ENCODE measurements at places on chromosomes 5 and 9.
A peak's percentile ranks its signal among the peaks of the same experiment; 100 is the strongest.

DNA sequence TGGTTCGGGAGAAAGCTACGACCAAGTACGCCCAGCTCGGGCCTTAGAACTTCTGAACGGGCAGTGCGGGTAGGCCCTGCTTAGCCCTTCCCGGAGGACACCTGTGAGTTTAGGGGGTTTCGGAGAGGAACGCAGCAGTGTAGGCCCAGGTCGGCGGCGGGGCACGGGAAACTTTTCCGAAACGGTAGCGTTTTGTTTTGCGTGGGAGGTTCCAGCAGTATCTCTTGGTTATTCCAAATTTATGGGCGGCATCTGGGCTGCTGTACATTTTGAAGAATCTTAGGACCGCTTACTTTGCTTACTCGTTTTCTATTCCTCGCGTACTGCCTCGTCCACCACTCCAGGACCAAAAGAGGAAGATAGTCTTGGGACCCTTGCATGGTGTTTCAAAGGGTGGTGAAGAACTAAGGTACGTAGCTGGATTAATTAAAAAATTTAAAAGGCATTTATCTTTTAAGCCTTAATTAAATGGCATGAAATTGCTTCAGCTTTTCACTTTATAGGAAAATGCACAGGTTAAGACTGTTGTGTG lies 492 bp downstream of the TENT2 start:
- H3K4me1 ChIP-seq: no peaks in the 10 kb centered on the region
- no peaks in the 10 kb centered on the region for H3K27me3 ChIP-seq
- peaks cover 3% of the 10 kb centered on the region for H3K36me3 ChIP-seq
- H3K27ac ChIP-seq: no peak overlapping the region

- H3K27me3 ChIP-seq: no peaks in the 10 kb centered on the region
- no peaks in the 10 kb centered on the region for H3K36me3 ChIP-seq
Measured at GRCh38 chr9:12703996-12704395, 10.8 kb downstream of the TYRP1 start.

DNA sequence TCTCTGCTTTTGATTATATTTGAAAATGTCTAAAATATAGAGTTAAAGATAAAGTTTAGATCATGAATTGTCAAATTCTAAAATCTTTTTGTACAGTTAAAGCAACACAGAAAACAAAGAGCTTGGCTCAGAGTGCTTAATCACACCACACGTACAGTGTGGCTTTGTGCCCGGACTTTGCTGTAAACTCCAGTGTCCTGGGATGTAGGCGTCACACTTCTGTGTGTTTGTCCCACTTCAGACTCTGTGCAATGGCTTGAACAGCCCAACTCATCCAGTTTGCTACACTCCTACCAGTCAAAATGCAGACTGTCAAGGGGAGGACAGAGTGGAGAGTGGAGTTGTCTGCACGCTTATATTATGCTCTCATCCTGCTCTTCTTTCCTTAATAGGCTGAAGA lies 45.3 kb downstream of the SMARCA2 start:
- DNase-seq: no peak
- H3K4me3 ChIP-seq: no peak overlapping the region
- no peaks in the 10 kb centered on the region for H3K27me3 ChIP-seq

- H3K4me3 ChIP-seq: no peak overlapping the region
- no peak overlapping the region for H3K27ac ChIP-seq
Measured at GRCh38 chr9:137478962-137479861, 20.1 kb upstream of the NSMF start.

DNA sequence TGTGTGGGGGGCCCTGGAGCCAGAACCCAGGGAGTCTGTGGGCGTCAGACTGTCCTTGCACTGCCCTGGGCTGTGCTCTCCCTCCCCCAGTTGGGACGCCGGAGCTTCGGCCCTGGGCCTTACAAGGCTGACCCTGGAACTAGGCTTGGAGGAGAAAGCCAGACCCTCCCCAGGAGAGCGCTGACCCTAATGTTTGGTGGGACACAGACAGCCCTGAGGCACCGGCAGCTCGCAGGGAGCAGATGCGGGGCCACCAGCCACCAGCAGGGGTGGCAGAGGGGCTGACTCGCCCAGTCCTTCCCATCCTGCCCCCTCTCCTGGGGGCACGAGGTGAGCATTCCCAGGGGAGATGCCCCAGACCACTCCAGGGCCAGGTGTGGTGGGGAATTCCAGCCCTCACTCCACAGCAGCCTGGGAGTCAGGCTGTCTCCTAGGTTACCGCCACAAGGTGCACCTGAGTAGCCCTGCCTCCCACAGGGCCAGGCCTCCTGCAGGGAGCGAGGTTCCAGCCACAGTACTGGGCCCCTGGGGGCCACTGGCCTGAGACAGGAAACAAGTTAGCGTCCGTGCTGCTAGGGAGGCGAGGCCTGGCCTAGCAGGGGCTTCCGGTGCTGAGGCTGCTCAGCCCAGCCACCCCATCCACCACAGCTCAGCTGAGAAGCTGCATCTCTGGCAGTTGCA lies 134.6 kb downstream of the OLFM1 start:
- DNase-seq: no peak
- H3K4me3 ChIP-seq: no peak overlapping the region
- H3K4me1 ChIP-seq: peaks cover 10% of the 10 kb centered on the region

- no peak overlapping the region for H3K4me3 ChIP-seq
- DNase-seq: no peak
- H3K36me3 ChIP-seq: no peaks in the 10 kb centered on the region
- no peaks in the 10 kb centered on the region for H3K4me1 ChIP-seq
- no peak overlapping the region for H3K27ac ChIP-seq
- H3K27me3 ChIP-seq: peaks cover 24% of the 10 kb centered on the region
Measured at GRCh38 chr9:97504381-97505216, 3.1 kb downstream of the TMOD1 start.

DNA sequence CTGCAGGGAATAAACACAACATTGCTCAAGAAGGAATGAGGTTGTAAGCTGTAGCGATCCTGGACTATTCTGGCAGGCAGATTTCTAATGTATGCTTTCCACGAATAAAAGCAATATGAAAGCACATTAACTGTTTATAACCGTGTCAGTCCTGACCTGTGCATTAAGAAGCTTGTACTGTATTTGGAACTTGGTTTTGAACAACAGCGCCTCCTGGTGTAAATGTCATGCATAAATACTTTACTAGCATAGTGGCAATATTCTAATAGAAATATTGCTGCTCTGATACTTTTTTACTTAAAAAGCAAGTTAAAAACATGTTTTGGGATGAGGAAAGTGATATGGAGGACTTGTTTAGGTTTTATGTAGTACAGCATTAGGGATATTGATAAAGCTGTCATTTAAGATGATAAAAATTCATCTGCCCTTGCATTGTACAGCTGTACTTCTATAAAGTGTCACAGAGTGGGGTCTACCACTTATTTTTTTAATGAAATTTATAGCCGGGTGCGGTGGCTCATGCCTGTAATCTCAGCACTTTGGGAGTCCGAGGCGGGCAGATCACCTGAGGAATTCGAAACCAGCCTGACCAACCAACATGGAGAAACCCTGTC lies 70.7 kb upstream of the GNE start:
- no peaks in the 10 kb centered on the region for H3K4me1 ChIP-seq
- no peak overlapping the region for H3K4me3 ChIP-seq
- H3K27me3 ChIP-seq: no peaks in the 10 kb centered on the region
- peak; percentile 35 for DNase-seq
- no peaks in the 10 kb centered on the region for H3K36me3 ChIP-seq
- H3K27ac ChIP-seq: no peak overlapping the region

DNA sequence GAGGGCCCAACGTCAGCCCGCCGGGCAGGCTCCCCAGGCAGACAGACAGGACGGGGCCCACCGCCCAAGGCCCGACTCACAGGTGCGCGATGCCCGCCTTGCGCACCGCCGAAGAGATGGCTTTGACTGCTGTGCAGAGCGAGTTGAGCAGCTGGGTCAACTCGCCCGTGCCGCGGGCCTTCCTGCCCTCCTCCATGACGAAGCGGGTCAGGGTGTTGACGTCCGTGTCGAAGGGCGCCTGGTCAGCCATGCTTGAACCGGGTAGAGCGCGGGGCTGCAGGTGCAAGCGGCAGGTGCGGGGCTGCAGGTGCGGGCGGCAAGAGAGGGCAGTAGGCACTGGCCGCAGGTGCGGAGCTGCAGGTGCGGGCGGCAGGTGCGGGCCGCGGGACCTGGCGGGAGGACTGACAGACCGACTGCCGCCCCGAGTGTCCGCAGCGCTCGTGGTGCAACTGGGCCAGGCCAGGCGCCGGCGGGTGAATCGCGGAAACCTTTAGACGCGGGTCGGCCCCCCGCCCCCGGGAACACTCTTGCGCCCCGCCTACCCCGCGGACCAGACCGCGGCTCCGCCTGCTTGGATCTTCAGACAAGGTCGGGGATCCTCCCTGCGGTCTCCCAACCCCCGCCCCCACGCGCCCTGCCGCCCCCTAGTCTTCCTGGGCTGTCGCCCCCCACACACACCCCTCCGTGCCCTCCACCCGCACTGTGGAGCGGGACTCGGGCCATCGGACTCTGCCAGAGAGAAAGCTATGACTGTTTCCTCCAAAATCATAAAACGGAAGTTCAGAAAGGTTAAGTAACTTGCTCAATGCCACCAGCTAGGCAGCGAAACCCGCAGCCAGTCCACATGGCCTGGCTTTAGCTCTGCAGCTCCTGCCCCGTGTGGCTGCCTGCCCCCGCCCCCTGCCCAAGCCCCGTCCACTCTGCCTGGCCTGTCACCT lies at the start of gene FBP1:
Gene FBP1 (minus strand): TSS at position 458 of the 938 bp plus-strand sequence. CDS start 208 bp downstream, at position 250.
- no peak for DNase-seq
- no peaks in the 10 kb centered on the region for H3K4me1 ChIP-seq
- peak within 1 kb of the TSS; percentile 29 for H3K4me3 ChIP-seq
- no peak within 1 kb of the TSS for H3K27ac ChIP-seq

DNA sequence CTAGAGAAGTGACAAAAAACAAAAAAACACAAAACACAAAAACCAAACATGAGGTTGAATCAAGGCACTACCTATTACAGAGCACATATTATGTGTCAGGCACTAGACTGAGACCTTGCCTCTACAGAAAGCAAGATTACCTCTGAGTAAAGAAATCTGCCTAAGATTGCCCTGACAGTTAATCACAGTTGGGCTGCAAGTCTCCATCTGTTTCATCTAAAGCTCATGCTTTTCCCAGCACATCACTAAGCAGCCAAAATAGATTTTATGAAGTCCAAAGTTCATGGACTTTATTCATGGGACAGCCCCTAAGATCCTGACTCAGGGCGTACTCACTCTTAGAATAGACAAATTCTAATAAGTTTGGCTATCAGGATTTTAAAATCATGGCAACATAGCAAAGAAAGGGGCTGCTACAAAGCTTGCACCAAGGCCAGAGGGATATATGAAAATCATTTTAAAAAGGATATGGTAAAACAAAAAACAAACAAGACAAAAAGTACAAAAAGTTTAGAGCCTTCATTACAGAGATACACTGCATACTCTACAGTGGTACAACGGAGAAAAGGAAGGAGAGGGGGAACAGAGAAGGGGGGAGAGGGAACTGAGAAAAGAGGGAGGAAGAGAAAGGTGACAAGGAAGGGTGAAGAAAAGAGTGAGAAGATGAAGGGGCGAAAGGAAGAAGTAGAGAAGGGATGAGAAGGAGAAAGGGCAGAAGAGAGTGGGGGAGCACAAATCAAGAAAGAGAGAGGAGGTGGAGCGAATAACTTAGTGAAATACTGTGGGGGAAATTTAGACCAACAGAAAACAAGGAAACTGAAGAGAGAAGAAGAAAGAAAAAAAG lies 58.2 kb downstream of the RICTOR start:
- H3K4me1 ChIP-seq: no peaks in the 10 kb centered on the region
- peaks cover 2% of the 10 kb centered on the region for H3K36me3 ChIP-seq
- no peak overlapping the region for H3K4me3 ChIP-seq
- no peaks in the 10 kb centered on the region for H3K27me3 ChIP-seq
- DNase-seq: no peak
- no peak overlapping the region for H3K27ac ChIP-seq

DNA sequence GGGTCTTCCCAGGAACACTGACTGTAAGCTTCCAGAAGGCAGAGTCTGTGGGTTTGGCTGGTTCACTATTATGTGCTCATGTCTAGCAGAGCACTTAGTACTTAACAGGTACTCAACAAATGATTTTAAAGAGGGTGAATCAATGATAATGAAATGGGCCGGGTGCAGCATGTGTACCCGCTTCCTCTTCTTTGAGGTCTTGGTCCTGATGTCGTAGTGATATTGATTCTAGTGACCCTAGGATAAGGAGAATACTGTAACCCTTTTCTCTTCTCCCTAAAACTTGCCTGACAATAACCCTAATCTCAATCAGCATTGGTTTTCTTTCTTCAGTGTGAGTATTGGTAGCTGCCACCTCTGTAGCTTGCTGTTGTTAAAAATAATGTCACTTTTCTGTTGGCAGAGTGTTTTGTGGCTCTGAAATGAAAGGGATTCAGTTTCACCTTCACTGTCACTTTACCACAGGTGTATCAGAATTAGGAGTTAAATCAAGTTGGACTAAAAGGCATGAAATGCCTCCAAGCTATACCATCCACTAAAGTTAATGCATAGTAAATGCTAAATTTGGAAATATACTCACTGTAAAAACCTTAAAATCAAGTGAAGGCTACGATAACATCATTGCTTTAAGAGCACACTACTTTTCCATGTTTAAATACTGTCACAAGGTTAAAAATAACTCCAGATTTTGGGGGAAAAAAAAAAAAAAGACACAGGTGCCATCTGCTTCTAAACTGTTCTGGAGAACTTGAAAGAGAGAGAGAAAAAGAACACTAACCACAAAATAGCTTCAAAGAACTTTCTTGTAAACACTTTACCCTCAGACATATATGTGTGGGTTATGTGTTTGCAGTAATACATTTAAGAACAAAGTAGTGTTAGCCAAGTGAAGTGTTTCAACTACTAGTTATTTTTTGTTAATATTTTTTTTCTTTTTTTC lies 6.0 kb downstream of the CAMK4 start:
- no peaks in the 10 kb centered on the region for H3K36me3 ChIP-seq
- H3K27me3 ChIP-seq: peaks cover under 1% of the 10 kb centered on the region
- no peak overlapping the region for H3K4me3 ChIP-seq
- H3K27ac ChIP-seq: no peak overlapping the region
- DNase-seq: no peak
- H3K4me1 ChIP-seq: no peaks in the 10 kb centered on the region

DNA sequence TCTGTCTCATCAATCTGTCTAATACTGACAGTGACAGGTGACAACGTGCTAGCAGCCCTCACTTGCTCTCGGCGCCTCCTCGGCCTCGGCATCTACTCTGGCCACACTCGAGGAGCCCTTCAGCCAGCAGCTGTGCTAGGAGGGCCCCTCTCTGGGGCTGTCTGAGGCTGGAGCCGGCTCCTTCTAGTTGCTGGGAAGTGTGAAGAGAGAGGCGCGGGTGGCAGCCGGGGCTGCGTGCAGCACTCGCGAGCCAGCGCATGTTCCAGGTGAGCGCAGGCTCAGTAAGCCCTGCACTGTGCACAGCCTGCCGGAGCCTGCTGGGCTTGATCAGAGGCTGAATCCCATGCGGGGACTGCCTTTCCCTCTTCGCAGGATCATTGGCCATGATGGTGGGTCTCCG lies 330.7 kb downstream of the CDH10 start:
- H3K4me3 ChIP-seq: no peak overlapping the region
- no peaks in the 10 kb centered on the region for H3K36me3 ChIP-seq
- no peaks in the 10 kb centered on the region for H3K4me1 ChIP-seq
- no peak overlapping the region for H3K27ac ChIP-seq
- no peaks in the 10 kb centered on the region for H3K27me3 ChIP-seq

DNA sequence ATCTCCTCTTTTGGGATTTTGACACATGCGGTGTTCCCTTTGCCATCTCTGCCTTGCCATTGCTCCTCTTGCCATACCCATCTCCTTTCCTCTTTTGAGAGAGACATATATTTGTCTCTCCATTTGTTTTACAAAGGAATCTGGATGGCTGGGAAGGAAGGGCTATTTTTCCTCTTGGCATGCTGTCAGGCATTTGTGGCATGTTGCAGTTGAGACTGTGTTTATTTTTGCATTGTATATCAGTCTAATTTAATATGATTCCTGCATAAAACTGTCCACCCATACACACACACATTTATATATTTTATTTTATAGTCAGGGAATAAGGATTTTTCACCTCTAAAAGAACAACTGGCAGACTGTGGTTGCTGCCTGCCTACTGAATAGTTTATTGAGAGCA lies 1105.8 kb upstream of the SEMA6A start:
- H3K4me1 ChIP-seq: no peaks in the 10 kb centered on the region
- H3K4me3 ChIP-seq: no peak overlapping the region
- H3K27ac ChIP-seq: no peak overlapping the region
- no peak for DNase-seq

Measured in iPS DF 6.9 (cell line).